ENCODE measurements at places on chromosomes 4 and X.

- peak; percentile 10 for DNase-seq
Observed at GRCh38 chr4:48909697-48910096, 3.1 kb upstream of the OCIAD2 start.

DNA sequence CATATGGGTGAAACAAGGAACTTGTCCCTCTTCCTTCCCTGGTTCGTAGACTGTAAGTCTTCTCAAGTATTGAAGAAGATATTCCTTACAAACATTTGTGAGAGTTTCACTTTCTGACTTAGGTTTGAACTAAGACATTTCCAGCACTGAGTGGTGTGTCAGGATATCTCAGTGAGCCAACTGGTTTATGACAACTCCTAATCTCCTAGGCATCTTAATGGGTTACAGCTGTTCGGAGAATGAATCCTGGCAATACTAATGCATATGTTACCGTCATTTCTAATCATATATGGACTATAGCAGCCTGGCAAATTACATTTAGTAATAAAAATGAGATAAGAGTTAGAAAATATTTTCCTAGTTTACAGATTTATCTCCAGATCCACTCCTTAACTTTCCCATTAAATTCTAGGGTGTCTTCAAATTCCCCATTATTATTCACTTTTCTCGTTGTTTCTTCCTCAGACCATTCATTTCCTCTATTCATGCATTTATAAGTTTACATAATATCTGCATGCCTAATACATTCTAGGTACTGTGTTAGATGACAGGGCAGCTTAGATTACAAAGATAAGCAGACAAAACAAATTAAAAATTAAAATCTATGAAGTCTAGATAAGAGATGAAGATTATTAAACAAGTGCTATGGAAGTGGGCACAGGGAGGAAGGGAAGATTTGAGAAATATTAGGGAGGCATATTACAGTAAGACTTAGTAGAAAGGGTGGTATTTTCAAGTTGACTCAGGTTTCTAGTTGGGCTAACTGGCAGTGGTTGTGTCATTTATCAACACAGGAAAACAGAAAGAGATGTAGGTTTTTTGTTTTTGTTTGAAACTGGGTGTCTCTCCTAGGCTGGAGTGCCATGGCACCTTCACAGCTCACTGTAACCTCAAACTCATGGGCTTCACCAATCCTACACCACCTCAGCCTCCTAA lies 173.9 kb downstream of the WDFY3 start:
- no peak for DNase-seq

DNA sequence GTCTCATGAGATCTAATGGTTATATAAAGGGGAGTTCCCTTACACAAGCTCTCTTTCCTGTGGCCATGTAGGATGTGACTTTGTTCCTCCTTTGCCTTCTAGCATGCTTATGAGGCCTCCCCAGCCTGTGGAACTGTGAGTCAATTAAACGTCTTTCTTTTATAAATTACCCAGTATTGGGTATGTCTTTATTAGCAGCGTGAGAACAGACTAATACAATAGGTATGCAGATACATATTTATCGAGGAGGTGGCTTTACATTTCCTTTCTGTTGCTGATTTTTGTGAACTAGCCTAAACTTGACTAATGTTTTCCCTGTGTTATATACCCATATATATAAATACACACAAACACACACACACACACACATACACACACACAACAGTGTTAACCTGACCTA lies 80.2 kb downstream of the VCX2 start:
- DNase-seq: no peak

DNA sequence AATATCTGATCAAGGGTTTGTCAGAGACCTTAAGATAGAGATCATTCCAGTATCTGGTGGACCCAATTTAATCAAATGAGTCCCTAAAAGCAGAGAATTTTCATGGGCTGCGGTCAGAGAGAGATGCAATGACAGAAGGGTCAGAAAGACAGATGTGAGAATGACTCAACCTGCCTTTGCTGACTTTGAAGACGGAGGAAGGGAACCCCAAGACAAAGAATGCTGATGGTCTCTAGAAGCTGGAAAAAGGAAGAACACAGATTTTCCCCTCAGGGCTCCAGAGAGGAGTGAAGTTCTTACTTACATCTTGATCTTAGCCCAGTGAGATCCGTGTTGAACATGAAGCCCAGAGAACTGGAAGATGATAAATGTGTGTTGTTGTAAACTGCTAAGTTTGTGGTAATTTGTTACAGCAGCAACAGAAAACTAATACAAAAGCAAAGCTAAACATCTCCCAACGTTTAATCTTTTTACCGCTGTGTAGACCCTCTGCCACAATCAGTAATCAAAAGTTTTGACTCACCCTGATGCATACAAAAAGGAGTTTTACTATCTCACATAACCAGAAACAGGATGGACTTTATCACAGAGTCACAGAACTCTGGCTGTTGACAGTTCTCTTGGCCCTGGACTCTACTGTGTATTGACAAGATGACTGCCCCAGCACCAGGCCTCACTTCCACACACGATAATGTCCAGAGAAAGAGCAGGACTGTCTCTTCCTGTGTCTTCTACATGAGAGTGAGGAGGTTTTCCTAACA lies 70.2 kb upstream of the MAGEB2 start:
- DNase-seq: peak; percentile 31

- DNase-seq: no peak
Observed at GRCh38 chrX:123990169-123990568, 28.7 kb downstream of the STAG2 start.

- no peak for DNase-seq
Observed at GRCh38 chrX:70013466-70014381, 36.0 kb downstream of the AWAT2 start.

GRCh38 chr4:117137145-117137544 lies 51.8 kb upstream of the TRAM1L1 start:
- DNase-seq: peak; percentile 34

DNA sequence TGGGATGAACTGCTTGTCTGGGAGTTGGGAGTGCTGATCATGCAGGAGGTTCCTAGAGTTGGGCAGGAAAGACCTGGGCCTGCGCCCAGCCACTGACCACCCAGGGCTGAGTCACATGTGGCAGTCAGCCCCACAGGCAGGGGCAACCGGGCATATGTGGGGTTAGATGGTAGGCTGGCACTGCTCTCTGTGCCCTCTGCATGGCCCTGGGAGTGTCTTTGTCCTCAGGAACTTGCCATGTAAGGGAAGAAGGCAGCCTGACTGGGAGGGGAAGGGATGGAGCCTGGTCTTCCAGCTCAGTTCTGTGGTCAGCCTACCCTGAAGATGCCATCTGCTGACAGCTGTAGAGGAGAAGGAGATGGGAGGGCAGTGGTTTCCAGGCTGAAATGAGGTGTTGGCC lies 70.2 kb upstream of the EFNB1 start:
- no peak for DNase-seq

DNA sequence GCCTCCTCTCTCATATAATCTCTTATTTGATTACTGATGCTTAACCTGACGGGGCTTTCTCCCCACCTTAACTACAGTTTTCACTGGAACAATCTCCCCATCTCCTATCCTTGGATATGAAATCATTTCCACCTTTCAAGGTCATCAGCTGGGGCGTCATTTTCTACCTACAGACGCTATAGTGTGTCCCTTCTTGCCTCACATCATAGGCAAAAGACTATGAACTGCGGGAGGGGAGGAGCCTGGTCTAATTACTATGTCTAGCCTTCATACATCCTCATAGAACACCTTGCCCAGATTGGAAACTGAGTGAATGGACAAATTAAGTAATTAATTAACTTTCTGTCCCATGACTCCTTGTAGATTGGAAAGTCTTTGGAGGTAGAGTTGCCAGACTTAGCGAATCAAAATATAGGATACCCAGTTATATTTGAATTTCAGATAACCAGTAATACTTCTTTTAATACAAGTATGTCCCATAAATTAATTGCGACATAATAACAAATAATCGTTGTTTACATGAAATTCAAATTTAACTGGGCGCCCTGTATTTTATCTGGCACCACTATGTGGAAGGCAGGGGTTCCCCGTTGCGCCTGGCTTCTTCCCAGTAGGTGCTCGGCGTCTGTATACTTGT lies 752 bp upstream of the ATP6AP2 start:
- DNase-seq: no peak

DNA sequence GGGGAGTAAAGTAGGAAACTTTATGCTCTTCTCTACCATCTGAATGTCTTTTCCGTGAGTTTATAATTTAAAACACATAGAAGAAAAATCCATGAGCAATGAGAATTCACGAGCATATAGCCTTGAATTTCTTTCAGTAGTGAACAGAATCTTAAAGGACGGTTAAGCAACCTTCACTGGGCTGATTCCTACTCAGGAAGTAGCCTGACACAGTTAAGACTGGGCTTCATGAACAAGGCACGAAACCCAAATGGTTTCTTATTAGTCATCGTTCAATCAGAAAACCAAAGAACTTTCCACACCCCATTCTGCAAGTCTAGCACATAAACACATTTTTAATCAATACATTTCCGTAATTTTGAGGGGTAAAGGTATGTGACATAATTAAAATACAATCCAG lies 95.8 kb downstream of the SH3KBP1 start:
- no peak for DNase-seq

DNA sequence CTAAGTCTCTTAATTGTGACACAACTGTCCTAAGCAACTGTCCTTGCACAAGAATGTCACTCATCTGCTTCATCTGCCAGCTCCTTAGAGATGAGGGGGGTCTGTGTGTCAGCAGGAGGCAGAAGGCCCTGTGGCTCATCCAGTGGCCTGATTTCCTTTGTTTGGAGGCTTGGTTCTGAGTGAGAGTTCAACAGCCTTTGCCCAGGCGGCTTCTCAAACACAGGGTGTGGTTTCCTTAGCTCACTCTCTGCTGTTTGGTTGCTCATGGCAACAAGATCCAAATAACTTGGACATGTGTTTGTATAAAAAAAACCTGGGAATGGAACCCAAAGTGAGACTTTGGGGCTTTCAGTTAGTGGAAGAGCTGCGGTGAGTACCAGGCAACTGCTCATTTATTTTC lies 46.6 kb downstream of the MAP7D3 start:
- DNase-seq: peak; percentile 5

GRCh38 chr4:8516061-8516573 lies 64.1 kb upstream of the GPR78 start:
- no peak for DNase-seq

DNA sequence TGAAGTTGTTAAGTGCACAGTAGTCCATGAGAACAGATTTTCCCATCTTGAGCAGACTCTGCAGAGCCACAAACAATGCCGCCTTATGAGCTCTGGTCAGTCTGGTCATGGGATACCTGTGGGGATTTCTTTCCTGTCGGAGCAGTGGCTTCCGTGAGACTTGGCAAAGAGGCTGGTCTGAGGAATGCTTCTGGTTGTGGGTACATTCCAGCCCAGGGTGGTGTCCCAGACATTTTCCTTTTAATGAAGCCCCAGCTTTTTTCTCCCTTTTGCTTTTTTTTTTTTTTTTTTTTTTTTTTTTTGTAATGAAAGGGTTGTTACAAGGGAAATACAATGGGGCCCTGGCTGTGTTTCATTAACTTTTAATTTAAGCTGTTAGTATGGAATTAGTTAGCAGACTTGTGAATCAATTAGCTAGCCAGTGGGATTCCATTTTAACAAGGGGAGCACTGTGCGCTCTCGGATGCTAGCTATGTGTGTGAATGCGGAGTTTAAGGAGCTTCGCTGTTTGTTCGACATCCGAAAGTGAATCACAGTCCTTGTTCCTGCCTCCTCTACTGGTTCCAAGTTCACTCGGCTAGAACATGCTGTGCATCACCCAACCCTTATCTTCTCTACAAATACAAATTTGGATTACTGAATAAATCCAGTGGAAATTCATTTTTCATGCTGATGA lies 225.1 kb downstream of the CBR4 start:
- no peak for DNase-seq

DNA sequence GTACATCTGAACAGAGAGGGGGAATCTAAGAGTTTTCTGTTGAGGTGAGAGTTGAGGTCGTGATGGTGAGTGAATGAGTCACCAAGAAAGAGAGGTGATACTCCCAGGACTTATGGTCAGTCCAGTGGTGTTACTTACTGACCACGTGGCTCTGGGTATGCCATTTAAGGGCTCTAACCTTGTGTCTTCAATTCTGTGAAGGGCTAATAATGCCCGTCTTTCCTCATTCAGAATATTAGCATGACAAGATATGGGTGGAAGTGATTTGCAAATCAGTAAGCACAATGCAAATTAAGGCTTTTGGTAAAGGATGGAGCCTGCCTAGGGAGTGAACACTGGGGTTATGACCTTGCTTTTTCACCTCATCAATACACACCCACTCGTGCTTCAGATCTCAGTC lies 75.2 kb downstream of the COQ2 start:
- DNase-seq: no peak
